ENCODE measurements at places on chromosomes 3 and 15.
A peak's percentile ranks its signal among the peaks of the same experiment; 100 is the strongest.

DNA sequence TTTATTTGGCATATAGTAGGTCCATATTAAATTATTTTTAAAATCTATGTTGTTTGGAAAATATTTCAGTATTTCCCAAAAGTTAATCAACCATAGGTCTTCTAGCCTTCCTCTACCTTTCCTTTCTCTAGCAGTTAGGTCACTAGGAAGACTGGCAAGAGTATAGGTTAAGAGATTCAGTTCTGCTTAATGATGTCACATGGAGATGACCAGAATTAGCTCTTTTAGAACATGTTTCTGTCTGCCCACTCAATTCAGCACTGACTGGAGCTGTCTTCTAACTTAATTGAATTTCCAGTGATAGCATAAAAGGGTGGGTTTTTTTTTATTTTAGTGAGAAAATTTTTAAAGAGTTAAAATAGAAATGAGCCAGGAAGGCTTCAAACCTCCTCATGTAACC is 23.8 kb upstream of the ZBED2 start:
- no peak for DNase-seq

GRCh38 chr3:149816986-149817385 is 4.0 kb downstream of the RNF13 start:
- no peak for DNase-seq

- no peak for DNase-seq
These were observed 674.0 kb downstream of the ZBBX start for GRCh38 chr3:166706094-166706493.

- DNase-seq = no peak
These were observed 159.7 kb upstream of the ARHGEF26 start for GRCh38 chr3:153961494-153961893.

- no peak for DNase-seq
These were observed 1.2 kb upstream of the SECISBP2L start for GRCh38 chr15:49047456-49047855.

- no peak for DNase-seq
These were observed 154.5 kb downstream of the TMCO5A start for GRCh38 chr15:38088971-38089370.

DNA sequence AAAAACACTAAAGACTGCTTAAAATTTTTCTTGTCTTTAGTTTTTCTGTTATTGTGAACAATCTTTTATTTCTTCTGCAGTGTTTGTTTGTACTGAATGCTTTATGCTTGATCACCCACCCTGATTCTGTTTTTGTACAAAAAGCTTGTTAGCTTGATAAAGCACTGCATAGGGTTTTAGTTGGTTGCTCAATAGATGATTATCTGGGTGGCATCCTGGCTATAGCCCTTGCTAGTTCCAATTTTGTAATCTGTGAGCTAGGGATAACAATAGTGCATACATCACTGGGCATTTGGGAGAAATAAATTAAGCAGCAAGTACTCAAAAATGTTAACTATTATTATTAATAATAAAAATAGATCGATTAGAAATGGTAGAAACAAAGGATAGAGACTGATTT is 102.3 kb downstream of the ZPLD1 start:
- DNase-seq = no peak

DNA sequence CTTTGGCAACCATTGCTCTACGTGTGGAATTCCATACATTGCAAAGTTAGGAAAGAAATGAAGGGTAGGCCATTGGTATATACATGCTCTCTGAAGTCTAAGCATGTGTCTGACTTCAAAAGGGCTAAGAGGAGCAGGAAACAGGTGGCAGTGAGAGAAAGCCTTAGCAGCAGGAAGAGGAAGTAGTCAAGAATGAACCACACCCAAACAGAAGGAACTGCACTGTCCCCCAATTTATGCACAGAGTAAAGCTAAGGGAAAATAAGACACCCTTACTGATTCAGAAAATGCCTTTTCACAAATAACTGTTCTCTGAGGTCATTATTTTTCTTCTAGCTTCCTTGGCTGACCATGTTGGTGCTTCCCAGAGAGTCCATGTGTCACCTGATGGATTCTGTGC is 575.4 kb downstream of the NTRK3 start:
- no peak for DNase-seq

DNA sequence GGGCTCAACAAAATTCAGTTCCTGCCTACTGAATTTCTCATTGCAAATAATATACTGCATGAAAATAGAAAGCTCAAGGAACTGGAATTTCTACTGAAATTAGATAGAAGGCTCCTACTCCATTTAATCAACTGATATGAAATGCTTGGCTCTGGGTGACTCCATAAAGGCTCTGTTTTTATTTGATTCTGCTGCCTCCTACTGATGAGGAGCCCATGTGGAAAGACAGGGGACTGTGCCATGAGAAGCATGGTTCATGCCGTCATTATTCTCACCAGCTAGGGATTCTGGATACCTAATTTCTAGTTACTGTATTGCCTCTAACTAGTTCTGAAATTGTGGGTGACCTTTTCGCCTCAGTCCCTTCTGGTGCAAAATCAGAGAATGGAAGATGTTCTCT is 366.2 kb upstream of the DPH6 start:
- DNase-seq = peak; percentile 5

- DNase-seq = no peak
These were observed 117.8 kb downstream of the DOCK3 start for GRCh38 chr3:50792568-50792967.

GRCh38 chr3:124207873-124208485 is 216.1 kb upstream of the ROPN1 start:
- DNase-seq = no peak

GRCh38 chr3:14771593-14772497 is 46.9 kb upstream of the FGD5 start:
- no peak for DNase-seq
